ENCODE measurements at places on chromosomes 2 and 18.

GRCh38 chr2:95057535-95058370 is 32.2 kb downstream of the MAL start:
- no peak for DNase-seq

DNA sequence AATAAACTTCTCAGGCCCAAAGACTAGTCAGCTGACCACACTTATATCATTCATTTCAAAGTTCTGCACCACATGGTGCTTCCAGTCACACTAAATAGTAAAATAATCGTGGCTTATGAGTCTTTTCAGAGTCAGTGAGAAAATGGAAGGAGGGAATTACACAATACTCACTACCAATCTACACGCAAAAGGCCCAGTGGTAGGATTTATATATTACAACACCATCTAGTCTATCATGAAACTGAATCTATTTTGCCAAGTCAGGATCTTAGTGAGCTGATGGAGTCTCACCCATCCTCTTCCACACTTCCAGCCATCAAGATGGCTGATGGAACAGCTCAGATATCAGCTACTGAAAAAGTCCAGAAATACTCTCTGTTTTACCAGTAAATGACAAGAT is 21.9 kb downstream of the INO80D start:
- DNase-seq = no peak

GRCh38 chr18:79775441-79776221 is 22.1 kb upstream of the KCNG2 start:
- DNase-seq = no peak

DNA sequence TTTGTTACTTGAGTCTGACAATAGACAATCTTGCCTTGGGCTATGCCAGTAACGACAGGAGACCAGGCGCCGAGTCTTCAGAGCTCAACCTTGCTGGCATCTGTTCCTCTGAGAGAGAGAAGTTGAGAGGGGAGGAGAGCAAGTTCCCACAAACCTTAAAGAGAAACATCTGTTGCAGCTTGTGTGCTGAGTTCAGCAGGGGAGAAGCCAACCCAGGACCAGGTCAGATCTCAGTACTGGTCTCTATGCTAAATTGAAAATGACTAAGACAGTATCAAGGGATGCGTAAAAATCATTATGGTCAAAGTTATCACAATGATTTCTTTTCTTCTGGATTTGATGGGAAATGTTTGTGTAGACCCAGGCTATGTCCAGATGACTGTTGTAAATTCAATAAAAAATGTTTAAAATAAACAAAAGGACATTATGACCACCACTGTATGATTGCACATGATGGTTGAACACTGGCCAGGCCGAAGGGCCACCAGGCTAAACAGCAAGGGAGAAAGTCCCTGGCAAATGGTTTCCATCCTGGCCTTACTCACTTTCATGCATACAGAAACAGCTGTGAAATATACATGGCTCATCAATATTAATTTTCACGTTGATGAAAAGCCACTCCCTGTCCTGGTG is 100.3 kb upstream of the PMAIP1 start:
- DNase-seq = no peak

- DNase-seq = peak; percentile 91
Observed at GRCh38 chr2:10382354-10383061, 65.6 kb downstream of the ODC1 start.

DNA sequence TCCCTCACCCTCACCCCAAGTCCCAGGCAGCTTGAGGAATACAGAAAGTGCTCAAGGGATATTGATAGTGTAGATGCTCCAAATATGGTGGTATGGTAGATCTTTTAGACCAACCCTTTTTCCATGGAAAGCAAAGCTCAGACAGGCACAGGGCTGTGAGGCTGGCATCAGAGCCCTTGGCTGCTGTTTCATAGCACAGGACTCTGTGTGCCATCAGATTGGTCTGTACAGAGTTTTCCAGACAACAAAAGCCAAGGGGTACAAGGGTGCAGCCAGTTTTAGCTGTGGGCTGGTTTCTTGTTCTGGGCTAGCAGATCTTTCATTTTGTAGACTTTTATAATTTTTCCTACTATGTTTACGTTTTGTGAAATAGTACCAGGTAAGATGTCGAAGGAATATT is 296.9 kb upstream of the TNP1 start:
- DNase-seq = no peak

DNA sequence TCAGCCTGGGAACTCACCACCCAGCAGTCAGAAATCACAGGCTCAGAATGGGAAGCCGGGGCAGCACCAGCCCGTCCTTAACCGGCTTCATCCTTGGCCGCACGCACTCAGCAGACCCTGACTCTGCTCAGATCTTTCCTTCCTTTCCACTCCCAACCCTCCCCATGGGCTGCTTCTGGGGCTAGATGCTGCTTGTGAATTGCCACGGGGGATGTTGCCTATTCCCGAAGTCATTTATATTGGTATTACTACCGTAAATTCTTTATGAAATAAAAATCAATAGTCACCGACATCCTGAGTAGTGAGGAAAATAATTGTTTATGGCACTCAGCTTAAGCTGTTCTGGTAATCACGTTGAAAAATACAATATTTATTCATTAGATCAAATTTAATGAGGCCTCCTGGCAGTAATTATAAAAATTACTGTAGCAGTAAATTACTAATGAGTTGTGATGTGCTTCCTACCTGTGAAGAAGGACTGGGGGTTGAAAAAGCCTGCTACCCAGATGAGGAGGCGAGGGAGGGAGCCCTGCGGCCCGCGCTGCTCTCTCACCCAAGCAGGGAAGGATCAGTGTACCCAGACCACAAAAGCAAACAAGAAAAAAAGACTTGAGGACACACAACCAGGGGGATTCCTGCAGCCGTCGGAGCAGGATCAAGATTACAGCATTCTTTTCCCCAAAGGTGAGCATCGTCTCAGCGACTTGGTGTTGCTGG is 31.5 kb downstream of the CDCA7 start:
- no peak for DNase-seq

All from DMS79 treated with DMSO at 0.1 percent for 48 hours (cell line).